Stimulated activated CD8-positive, alpha-beta memory T cell treated with anti-CD3 and anti-CD28 coated beads, Interleukin-15, amount 100 ng/mL, for 24 hours (primary cell): ENCODE measurements at places on chromosomes 7 and 10.

- no peak for DNase-seq
Observed at GRCh38 chr10:86600296-86600695, 54.1 kb upstream of the OPN4 start.

GRCh38 chr10:3149918-3150317, 22.7 kb downstream of the PITRM1 start:
- no peak for DNase-seq

DNA sequence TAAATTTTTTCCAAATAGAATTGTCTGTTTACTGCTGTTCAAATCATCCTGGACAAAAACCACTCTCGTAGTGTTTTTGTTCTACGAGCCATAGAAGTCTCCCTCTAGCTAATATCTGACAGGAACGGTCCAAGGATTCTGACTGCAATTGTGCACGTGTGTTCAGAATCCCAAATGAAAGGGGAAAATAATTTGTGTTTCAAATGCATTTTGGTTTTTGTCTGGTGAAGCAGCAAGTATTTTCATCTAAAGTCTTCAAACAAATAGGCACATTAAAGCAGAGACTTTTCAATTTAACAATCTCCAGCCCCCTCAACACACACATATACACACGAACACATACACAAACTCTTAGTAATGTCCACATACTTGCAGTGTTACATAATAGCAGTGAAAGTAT, 475 bp downstream of the NEUROD6 start:
- DNase-seq, result no peak

GRCh38 chr10:66252986-66253385, 672.9 kb upstream of the LRRTM3 start:
- DNase-seq, result no peak

- no peak for DNase-seq
Observed at GRCh38 chr7:28675429-28675828, 263.1 kb downstream of the CREB5 start.

- no peak for DNase-seq
Observed at GRCh38 chr7:107926481-107926880, 35.5 kb downstream of the DLD start.

DNA sequence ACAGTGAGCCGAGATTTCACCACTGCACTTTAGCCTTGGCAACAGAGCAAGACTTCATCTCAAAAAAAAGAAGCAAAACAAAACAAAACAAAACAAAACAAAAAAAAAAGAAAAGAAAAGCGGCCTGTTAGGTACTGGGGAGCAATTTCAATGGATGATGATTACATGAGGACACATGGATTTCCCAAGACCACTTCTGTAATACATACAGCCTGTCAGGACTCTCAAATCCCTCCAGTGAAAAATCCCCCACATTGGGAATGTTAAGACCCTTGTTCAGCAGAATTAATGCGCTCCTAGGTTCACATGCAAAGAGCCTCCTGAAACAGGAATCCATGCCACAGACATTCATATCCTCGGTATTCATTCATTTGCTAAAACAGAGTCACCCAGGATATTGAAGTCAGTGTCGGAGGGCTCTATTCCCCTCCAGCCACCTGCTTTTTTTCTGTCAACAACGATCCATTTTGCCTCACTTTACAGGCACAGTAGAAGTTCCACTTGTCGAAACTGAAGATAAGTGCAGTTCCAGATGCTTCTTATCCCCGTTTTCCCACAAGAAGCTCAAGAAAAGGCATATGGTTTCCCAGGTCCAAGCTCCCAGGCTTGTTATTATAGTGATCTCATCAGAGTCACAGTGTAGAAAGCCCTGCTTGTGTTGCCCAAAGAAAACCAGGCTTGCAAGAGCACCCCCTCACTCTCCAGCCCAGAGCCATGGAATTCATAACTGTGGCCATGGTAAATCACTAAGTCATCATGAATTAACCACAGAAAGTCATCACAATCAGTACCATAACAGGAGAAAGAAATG, 20.2 kb downstream of the SLC16A12 start:
- DNase-seq, result no peak

- no peak for DNase-seq
Observed at GRCh38 chr7:117229350-117229749, 93.5 kb downstream of the WNT2 start.

DNA sequence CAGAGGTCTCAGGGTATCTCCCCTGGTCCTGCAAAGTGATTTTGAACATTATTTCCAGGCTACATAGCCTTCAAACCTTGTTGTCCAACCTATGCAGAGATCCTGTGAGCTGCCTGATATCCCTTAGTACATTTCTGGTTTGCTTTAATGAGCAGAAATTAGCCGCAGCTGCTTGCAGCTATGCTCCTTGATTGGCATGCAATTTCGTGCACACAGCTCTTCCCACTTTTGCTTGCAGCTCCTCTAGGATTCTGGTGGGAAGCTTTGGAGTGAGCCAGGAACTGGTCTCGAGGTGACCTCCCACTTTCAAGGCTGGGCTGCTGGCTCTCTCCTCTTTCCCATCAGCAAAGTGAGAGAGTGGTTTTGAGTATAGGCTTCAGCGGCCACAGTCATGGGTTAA, 45.8 kb downstream of the OAT start:
- DNase-seq, result no peak

DNA sequence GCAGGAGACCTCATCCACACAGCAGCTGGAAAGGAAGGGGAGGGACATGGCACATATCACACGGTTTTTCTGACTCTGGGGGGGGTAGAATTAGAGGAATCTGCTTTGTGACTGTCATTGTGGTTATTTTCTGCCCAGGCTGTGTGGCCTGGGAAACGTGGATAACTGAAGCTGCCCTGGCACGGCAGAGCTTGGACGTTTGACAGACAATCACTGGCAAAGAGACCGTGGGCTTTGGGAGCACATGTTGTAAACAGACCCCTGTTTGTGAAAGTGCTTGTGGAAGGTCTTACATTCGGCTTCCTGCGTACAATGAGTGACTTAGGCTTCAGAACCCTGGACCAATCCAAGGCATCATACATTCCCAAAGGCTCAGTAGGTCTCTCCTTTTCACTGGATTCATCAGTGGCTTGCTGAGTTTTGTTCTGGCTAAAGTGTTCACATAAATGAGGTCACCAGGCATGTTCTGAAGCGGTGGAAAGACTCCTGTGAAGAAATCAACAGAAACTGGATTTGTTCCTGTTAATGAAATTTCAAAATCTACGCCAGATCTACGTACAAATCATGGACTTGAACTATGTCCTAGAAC, 188.2 kb downstream of the TEX36 start:
- no peak for DNase-seq

DNA sequence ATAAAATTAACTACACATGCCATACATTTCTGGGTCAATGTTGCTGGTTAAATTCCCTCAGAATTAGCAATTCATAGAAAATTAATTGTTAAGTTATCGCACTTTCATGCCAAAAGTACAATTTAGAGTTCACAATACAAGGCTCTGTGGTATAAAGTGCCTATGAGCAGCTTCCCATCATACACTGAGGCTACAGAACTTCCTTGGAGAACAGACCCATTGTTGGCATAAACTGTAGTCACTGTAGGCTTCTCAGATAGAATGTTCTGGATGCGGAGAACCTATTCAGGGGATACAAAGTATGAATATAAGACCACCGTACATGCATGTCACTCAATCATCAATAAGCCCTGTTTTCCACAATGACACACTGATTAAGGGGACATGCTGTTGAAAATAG, 9.0 kb upstream of the PON3 start:
- no peak for DNase-seq

GRCh38 chr7:117774943-117775342, 98.3 kb downstream of the CTTNBP2 start:
- DNase-seq, result no peak

DNA sequence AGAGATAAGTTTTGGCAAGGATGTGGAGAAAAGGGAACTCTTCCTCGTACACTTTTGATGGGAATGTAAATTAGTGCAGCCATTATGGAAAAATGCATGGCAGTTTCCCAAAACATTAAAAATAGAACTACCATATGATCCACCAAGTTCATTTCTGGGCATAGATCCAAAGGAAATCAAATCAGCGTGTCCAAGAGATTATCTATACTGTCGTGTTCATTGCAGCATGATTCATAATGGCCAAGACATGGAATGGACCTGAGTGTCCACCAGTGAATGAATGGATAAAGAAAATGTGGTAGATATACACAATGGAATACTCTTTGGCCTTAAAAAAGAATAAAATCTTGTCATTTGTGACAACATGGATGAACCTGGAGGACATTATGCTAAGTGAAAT, 70.3 kb upstream of the RSU1 start:
- DNase-seq, result no peak

DNA sequence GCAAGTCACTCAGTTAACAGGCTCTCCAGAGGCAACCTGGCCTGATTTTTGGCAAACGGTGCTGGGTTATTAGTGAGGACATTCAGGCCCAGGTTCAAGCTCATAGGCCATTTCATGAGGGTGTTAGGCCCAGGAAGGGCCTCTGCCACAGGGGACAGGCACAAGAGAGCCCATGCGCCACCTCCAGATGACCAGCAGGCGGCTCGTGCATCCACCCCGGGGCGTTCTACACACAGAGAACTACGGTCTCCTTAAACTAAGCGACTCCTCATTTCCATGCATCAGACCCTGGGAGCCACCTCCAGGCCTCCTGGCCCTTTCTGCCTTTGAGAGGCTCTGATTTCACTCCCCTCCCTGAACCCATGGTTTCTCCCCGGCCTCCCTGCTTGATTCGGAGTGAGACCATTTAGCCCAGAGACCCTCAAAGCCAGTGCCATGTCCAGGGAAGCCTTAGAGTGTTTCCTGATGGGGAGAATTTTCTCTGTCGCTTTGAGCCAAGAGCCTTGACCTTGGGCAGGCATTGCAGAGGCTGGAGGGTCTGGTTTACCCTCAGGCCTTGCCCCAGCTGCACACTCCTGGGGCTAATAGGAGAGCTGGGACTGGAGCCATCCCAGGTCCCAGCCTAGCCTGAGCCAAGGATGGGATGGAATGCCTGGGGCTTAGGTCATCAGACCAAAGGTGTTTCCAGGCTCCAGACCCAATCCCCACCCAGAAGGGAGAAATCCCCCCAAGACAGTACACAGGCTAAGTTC, 188.0 kb downstream of the GRID1 start:
- DNase-seq, result no peak

GRCh38 chr10:129135624-129136023, 331.4 kb upstream of the MGMT start:
- no peak for DNase-seq

GRCh38 chr10:44337081-44337480, 47.8 kb downstream of the CXCL12 start:
- DNase-seq, result no peak

DNA sequence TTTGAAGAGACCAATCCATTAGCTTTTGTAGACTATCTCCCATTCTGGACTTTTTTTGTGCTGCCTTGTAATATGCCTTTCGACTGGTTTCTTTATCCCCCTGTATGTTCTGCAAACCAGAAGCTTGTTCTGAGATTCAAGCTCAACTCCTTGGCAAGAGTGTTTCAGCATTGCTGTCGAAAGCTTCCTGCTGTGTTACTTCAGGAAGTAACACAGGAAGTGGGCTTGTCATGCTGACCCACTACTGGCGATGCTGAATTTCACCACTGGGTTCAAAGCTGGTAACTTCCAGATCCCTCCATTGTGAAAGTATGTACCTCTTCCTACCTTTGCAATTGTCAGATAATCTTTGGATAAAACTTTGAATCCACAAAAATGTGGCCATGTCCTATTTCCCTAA, 57.9 kb upstream of the INSYN2A start:
- DNase-seq, result no peak

DNA sequence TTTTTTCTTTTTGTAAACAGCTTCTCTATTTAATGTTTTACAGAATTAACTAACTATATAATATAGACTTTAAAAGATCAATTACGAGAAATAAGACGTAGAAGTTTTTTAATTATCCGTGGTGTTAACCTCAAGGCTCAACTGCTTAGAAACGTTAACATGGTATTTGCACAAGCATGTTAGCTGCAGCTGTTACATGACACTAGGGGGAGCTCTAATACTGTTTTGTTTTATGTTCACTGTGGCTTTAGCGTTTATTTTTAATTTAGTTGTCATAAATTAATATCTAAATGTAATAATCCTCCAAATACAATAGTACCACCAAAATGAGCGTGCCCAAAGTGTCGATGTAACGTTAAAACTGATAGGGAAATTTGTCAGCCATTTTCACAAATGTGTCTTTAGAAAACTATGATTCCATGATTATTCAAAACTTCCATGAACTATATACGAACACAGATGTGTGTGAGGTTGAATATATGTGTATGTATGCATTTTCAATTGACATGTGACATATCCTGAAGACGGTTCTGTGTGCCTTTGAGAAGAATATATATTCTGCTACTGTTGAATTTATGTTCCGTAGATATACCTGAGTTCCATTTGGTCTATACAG, 828.8 kb upstream of the MBL2 start:
- no peak for DNase-seq

- no peak for DNase-seq
Observed at GRCh38 chr10:47318706-47319105, 3.5 kb upstream of the GDF2 start.

DNA sequence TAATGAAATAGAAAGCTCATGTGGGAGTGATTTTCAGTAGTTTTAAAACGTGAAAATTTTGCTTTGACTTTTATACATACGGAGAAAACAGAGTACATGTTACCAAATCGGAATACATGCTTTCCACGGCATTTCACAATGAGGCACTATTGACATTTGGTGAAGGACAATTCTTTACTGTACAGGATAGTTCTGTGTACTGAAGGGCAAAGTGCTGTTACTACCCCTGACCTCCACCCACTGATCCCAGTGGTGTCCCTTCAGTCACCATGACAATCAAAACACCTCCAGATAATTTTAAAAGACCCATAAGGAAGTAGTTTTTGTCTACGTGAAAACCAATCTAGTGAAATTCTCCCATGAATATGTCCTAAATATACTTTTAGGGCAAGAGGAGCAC, 33.1 kb upstream of the ANK3 start:
- no peak for DNase-seq

- DNase-seq, result no peak
Observed at GRCh38 chr7:20193242-20193777, 23.9 kb downstream of the MACC1 start.

GRCh38 chr10:48701139-48701901, 16.6 kb downstream of the WDFY4 start:
- no peak for DNase-seq

DNA sequence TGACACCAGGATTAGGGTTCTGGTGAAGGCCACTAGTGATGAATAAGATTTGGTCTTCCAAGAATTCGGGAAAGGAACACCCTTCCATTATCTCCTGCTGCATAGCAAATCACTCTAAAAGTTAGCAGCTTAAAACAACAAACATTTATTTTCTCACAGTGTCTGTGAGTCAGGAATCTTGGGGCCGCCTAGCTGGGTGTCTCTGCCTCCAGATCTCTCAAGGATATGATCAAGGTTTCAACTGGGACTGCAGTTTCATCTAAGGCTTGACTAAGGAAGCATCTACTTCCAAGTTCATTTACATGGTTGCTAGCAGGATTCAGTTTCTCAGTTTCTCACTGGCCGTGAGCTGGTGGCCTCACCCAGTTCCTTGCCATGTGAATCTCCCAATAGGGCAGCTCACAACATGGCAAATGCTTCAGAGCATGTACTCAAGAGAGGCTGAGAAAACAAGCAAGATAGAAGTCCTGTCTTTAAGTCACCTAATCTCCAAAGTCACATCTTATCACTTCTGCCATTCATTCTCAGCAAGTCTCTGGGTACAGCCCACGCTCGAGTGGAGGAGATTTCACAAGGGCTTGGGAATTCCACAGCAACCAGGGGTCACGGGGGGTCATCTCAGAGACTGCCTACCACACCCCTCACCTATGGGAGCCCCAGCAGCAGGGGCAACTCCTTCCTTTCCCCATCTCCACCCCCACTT, 26.8 kb downstream of the TLX1 start:
- DNase-seq, result no peak
